Prostate gland (tissue), 2 donors: ENCODE measurements at places on chromosomes 4 and X. TPM values are rescaled to one million over a fixed set of nuclear protein-coding genes. Genes with fewer than 3 reads are reported as not detected.
A peak's percentile ranks its signal among the peaks of the same experiment; 100 is the strongest.

GRCh38 chr4:108649863-108650211, 562 bp upstream of the OSTC start:
- DNase-seq = no peak

GRCh38 chr4:159002950-159003349, 99.9 kb upstream of the RAPGEF2 start:
- DNase-seq = no peak

- DNase-seq = no peak
These were observed 261.8 kb upstream of the ARX start for GRCh38 chrX:25277574-25277973.

- DNase-seq = no peak
These were observed 59.1 kb downstream of the MRPL1 start for GRCh38 chr4:77921701-77922100.

- peak; percentile 7 for DNase-seq
These were observed 27.3 kb upstream of the CRLF2 start for GRCh38 chrX:1239681-1240142.

DNA sequence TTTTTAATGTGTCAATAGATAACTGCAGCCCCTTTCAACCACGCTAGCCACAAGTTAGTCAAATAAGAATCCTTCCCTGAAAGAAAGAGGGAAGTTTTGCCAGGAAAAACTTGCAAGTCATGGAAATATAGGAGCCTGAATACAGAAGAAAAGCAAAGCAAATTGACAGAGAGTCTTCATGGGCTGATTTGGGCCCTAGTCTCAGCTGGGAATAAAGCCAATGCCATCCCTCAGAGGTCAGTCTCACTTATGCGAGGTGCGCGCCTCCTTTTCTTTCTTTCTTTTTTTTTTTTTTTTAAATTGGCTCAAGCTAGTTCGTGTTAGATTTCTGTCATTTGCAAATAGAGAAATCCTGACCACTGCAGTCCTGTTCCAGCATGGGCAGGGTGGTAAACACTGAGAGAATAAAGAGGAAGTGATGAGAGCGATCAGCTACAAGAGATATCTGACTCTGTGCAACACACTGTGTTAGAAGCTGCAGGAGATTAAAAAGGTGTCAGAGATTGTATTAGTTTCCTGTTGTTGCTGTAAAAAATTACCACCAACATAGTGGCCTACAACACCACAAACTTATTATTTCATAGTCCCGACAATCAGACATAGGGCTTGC, 299.7 kb downstream of the LDB2 start:
- no peak for DNase-seq

The ITIH6 gene
- total RNA-seq = 3.7 TPM

The CFI gene
- 28.0 TPM for total RNA-seq

The CTAG2 gene
- total RNA-seq = 15.4 TPM

The PCDH7 gene
- 44.3 TPM for total RNA-seq

The MND1 gene
- 7.9 TPM for total RNA-seq
